ENCODE measurements at places on chromosomes 12 and 14.

DNA sequence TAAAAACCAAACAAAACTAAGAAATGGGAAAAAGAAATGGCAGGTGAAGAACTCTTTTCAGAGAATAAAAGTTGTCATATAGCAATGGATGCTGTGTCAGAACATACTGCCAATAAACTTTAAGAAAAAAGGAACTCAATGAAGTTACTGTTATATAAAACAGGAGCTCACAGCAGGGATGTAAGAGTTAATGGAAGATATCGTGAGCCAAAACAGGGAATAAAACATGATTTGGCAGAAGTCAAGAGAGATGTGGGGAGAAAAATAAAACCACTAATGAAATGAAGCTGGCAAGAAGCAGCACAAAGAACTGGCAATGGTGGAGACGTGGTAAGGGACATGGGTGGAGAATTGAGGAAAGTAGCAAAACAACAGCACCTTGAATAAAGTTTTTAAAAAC, 61.0 kb downstream of the TAOK3 start:
- DNase-seq = no peak

DNA sequence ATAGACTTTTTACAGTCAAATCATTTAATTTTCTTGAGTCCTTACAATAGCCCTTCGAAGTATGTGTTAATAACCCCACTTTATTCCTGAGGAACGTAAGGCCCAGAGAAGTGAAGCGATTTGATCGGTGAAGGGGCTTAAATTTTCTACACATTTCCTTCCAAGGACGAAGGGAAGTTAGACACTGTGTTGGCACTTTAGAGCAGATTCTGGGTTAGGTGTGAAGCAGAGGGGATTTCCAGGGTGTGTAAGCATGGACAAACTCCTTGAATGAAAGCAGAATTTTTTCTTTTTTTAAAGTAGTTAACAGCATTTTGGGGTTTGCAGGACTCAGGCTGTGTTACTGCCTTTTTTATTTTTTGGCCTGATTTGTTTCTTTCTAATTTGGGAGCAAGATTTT, 38.9 kb downstream of the PRORP start:
- peak; percentile 1 for DNase-seq

DNA sequence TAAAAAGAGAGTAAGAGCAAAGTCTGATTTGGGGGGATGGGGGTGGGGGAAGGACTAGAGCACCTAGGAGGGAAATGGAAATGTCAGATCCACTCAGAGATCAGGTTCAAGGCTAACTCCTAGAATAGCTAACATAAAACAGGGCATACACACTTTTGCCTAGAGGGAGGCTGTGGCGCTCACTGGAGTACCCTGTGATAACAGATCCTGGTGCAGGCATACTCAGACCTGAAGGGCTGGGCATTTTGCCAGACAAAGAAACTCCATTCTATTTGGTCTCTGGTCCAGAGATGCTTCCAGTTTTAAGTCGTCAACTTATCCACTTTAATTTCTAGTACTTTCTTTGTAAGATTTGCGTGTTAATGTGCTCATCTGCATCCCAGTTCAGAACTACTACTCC, 5.8 kb downstream of the CTDSP2 start:
- no peak for DNase-seq

GRCh38 chr12:32072102-32072501, 34.5 kb upstream of the BICD1 start:
- DNase-seq = no peak

- no peak for DNase-seq
Observed at GRCh38 chr12:96677363-96677762, 188.0 kb downstream of the CFAP54 start.

DNA sequence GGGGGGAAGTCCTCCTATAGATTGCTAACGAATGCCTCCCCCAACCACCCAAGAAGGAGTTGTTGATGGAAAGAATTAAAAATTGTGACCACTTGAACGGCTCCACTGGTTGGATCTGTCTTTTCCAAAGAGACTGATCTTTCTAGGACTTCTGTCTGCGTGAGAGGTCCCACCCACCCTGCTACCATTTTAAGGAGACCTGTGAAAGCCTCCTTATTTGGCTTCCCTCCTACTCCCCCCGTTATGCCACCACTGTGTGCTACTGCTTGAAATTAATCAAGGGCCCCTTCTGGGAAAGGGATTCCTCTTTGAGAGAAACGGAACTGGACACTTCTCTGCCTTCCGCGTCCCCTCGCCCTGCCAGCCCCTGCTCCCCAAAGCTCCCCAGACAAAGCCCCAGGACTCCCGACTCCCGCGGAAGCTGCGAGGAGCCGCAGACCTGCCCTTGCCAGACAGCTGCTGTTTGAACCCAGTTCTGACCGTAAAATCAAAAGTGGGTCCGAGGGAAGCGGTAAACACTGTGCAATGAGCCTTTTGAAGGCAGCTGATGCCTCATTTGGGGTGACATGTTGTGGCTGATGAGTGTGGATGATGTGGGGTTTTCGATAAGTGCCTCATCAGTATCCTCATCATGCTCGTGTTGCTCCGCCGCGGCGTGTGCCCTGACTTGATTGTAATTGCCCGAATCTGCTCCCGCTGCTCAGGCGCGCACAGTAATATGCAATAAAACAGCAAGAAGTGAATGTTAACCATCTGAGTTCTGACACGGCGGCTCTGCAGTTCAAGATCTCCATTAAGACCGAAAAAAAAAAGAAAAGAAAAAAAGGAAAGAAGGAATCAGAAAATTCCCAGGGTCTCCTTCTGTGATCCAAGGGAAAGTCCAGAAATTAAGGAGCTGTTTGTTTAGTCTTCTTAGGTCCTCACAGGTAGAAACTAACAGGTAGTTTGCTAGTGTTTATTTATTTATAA, 48.2 kb downstream of the MBIP start:
- DNase-seq = no peak

- no peak for DNase-seq
Observed at GRCh38 chr14:98957211-98958047, 314.6 kb downstream of the BCL11B start.

DNA sequence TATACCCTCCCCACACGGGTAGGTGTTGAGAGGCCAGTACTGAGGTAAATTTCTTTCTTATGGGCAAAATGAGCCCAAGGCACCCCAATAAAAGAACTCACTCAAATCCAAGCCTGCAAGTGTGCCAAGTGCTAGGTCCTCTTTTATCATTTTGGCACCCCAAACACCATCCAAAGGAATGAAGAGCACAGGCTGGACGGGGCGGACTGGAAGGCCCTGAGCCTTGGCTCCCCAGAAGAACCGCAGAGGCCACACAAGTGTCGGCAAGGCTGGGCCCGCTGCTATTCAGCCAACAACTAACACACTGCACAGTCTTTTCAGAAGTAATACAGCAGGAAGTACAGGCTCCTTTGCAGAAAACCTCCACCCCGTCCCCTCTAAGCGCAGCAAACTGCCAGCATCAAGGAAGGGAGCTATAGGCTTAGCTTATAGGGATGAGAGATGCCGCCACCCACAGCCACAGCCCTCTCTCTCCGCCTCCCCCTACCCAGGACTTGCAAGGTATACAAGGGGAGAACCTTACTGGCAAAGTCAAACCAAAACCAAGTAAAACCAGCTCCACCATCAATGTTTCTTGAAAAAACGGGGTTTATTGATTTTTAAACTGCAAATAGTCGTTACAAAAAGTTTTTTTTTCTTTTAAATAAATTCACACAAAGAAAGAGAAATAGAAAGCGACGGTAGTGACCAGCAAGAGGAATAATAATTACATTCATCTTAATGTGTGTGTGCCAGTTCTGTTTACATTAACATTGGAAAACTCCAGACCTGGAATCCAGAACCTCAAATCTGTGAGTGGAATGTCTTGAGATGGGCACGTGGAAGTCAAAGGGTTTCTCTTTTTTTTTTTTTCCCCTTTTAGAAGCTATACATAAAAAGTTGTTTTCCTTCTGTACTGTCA, 5.5 kb downstream of the ZFP36L1 start:
- no peak for DNase-seq

DNA sequence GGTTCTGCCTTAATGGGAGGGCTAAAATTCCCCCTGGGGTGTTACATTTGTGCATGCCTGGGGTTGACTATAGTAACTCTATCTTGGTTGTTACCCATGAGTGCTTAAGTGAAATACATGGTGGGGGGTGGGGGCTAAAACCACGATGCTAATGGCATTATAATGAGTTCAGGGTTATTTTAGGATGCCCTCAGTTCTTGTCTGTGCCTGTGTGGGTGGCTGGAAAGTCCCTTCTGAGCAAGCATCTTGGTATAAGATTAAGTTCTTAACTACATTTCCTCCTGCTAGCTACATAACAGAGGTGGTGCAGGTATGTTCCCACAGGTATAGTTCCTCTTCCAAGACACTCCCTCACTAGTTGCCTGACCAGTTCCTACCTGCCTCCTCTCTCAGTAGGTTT, 822.3 kb downstream of the LRFN5 start:
- DNase-seq = no peak

DNA sequence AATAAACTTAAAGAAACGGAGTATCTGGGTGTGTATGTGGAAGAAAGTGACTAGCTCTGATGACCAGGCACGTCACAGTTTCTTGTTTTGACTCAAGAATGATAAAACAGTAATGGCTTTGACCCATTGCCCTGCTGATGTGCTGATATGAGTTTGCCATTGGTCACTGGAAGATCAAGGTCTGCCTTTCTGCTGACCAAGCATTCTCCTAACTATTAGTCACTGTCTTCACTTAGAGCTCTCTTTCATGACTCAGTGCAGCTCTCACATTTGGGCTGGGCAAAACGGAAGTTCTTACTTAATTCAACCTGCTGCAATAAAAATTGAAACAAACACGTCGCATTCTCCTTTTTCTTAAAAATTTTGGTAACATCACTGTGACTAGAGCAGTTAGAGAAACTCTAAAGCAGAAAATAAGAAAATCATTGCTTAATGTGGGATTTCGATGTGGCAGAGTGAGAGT, 366.7 kb downstream of the BTG1 start:
- DNase-seq = peak; percentile 0

DNA sequence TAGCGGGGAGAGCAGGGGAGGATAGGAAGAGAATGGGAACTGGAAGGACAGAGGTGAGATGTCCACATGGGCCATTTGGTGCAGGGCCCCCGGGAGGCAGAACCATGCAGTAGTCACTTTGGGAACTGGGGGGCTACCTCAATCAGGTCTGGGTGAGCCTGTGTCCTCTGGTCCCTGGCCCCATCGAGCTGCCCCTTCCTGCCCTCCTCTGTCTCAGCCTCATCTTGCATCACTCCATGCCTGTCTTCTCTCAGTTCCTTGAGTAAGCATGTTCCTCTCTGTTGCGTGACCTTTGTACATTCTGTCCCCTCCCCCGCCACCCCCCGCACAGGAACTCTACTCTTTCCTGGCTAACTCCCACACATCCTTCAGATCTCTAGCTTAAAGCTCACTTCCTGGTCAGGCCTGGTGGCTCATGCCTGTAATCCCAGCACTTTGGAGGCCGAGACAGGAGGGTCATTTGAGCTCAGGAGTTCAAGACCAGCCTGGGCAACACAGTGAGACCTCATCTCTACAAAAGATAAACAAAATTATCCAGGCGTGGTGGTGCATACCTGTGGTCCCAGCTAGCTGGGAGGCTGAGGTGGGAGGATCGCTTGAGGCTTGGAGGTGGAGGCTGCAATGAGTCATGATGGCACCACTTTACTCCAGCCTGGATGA, 23.2 kb downstream of the FOS start:
- no peak for DNase-seq

Measured in stimulated activated CD8-positive, alpha-beta memory T cell treated with anti-CD3 and anti-CD28 coated beads, Interleukin-2, amount 100 ng/mL, for 1 hour (primary cell).